ENCODE measurements at places on chromosomes 3 and 15. TPM values are rescaled to one million over a fixed set of nuclear protein-coding genes. Genes with fewer than 3 reads are reported as not detected.

The MYL3 gene
- total RNA-seq = 7,440 TPM

DNA sequence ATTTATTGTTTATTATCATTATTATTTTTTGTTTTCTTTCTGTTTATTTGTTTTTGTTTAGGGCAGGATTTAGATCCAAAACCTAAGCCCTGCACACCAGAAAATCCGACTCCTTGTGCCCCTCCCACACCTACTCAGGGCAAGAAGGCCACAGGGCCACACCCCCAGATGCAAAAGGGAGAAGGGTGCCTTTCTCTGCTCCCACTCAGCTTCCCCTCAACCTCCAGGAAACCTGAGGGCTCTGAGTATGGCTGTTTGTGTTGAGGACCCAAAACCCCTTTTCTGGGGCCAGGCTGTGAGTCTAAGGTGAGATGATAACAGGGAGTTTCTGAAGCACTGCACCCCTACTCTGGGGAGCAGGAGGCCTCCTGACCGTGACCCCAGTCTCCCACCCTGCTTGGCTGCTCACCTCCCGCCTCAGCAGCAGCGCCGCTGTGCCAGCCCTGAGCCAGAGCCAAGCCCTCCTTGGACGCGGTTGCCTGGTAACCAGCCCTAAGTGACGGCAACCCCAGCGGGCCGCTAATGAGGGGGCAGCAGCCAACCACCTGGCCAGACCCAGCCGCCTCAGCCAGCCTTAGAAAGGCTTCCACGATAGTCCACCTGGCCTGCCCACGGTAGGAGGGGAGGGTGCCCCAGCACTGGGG, 6.4 kb upstream of the C15orf39 start:
- H3K27ac ChIP-seq = no peak overlapping the region
- DNase-seq = no peak
- H3K36me3 ChIP-seq = no peaks in the 10 kb centered on the region
- H3K4me3 ChIP-seq = no peak overlapping the region
- no peaks in the 10 kb centered on the region for H3K27me3 ChIP-seq
- H3K4me1 ChIP-seq = peaks cover 38% of the 10 kb centered on the region

The LMAN1L gene
- 8.1 TPM for total RNA-seq

DNA sequence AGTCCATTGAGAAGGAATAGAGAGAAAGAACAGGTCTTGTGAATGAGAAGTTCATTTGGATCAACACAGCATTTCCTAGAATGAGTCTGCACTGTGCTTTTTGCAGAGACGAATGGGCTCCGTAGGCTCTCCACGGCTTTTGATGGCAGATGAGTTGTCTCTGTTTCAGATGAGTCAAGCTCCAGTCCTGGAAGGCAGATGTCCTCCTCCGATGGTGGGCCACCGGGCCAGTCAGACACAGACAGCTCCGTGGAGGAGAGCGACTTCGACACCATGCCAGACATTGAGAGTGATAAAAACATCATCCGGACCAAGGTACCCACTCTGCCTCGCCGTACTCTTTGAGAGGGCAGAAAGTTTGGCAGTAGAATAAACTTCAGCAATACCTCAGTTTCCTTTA, 70.5 kb downstream of the SIDT1 start:
- H3K27ac ChIP-seq = no peak overlapping the region
- no peaks in the 10 kb centered on the region for H3K36me3 ChIP-seq
- DNase-seq = no peak
- no peak overlapping the region for H3K4me3 ChIP-seq
- no peaks in the 10 kb centered on the region for H3K4me1 ChIP-seq

- peak overlapping the region; percentile 95 for H3K4me3 ChIP-seq
- H3K27ac ChIP-seq = peak overlapping the region; percentile 85
- H3K36me3 ChIP-seq = peaks cover 28% of the 10 kb centered on the region
- no peak for DNase-seq
- no peaks in the 10 kb centered on the region for H3K27me3 ChIP-seq
Observed at GRCh38 chr3:44761101-44761423, 357 bp downstream of the KIAA1143 start.

The TMEM207 gene
- total RNA-seq = not detected

DNA sequence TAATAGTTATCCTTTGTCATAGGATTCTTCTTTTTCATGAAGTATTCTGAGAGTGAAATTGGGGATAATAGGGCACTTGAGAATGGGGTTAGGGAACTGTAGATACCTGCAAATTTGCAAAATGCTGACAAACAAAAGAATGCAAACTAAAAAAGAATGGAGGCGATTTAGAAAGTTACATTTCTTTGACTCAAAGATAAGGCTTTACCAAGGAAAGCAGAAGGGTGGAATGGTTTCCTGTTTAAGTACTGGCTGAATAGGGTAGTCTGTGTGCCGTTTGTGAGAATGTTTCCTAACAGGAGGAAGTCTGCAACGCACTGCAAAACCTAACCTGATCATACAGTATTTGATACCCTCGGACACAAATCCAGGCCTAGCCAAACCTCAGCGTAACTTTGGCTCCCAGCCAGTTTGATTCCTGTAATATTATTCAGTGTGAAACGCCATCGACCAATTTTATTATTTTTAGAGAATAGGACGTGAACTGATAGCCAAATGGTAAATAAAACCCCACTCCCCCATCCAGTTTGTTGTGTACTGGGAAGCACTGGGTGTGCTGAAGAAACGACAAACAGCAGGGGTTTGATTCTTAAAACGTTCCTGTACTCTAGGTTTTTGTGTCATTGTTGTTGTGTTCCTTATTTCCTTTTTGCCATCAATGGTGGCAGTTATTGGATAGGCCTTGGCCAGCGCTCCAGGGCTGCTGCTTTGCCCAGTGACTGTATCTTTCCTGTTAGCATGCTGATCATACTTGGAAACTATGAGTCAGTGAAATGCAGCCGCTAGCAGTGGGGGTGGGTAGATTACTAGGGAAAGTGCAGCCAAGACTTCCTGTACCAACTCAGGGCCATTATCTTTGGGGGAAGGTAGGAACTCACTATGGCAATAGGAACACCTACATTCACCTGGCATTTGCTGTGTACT, 148.0 kb upstream of the TBL1XR1 start:
- H3K4me3 ChIP-seq = peak overlapping the region; percentile 6
- peak overlapping the region; percentile 92 for H3K27ac ChIP-seq
- DNase-seq = peak; percentile 84
- no peaks in the 10 kb centered on the region for H3K36me3 ChIP-seq
- no peaks in the 10 kb centered on the region for H3K27me3 ChIP-seq

All from left ventricle myocardium inferior (tissue), 1 donor.